ENCODE measurements at places on chromosomes 5 and 9.

GRCh38 chr9:69785757-69786156 lies 25.9 kb upstream of the PTAR1 start:
- DNase-seq = peak; percentile 49

DNA sequence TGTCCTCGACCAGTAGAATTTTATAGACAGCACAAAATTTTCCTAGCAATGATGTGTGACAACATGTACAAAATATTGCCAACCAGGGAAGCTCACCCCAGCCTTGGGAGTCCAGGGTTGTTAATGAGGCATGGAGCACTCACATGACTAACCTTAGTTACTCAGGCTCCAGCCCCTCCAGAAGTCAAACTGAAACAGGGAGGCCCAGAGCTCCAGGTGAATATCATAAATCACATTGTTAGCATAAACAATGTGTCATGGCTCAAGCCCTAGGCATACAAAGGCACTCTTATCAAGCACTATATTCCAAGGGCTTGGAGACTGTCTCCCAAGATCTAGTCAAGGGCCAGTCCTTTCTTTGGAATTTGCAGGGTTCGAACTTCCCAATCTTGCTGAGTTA lies 44.4 kb downstream of the TNFAIP8 start:
- no peak for DNase-seq

DNA sequence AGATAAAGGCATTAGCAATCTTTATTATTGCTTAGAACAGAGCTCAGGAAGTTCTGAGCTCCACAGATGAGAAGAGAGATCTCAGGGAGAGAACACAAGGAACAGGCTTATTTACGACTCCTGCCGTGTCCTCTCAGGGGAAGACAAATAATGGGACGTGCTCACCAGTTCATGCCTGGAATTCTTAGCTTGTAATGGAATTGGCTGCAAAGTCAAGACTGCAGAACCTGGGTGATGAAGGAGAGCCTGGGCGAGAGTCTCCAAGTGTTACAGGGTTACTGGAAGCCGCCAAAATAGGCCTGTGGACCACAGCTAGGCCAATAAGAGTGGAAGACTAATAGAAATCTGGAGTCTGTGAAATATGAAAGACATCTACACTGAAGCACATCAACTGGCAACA lies 174.5 kb upstream of the ADAMTSL1 start:
- no peak for DNase-seq

GRCh38 chr5:111252799-111253545 lies 28.8 kb downstream of the CAMK4 start:
- no peak for DNase-seq

DNA sequence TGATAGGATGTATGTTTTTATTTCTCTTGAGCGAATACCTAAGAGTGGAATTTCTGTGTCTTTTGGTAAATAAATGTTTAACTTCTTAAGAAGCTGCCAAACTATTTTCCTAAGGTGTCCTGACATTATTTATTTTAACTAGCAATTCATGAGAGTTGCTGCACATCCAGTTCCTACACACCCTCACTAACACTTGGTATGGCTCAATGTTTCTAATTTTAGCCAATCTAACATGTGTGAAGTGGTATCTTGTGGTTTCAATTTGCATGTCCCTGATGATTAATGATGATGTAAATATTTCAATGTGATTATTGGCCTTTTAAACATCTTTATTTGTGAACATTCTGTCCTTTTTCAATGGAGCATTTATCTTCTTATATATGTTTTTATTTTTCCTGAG lies 2095.5 kb upstream of the C9orf72 start:
- peak; percentile 28 for DNase-seq

DNA sequence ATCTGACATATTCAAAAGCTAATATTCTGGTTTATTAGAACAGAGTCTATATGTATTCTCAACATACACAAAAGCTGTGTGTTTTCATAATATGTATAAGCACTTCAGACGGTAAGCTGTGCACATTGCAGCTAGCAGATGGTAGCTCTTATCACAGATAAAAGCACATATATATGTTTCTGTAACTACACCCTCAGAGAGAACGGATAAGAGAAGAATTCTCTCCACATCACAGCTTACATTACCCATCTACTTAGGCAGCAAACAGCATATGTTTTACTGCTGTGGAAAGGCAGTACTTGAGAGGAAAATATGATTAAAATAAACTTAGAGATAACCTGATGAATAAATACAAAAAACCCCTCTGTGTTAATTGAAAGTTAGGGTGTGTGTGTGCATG lies 450.9 kb upstream of the ZNF608 start:
- no peak for DNase-seq

DNA sequence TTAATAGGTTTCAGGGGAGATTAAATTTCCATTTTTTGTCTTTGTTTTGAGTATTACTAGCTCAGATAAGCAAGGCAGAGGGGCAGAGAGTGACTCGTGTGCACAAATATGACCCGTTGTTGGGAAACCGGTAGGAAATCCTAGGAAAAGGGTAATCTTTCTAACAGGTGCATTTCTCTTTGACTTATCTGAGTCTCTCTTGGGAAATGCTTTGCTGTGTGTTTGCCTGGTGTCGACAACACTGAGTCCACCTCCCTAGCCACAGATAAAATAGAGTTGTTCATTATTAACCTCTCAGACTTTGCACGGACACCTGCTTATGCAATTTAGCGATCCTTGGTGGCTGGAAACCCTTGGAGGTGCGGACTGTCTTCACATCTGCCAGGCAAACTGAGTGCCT lies 164.2 kb downstream of the FGF1 start:
- no peak for DNase-seq

GRCh38 chr5:149731332-149731616 lies 1.2 kb downstream of the PPARGC1B start:
- no peak for DNase-seq

- DNase-seq = peak; percentile 30
Observed at GRCh38 chr5:141494761-141495452, 6.0 kb downstream of the PCDHGC5 start.

DNA sequence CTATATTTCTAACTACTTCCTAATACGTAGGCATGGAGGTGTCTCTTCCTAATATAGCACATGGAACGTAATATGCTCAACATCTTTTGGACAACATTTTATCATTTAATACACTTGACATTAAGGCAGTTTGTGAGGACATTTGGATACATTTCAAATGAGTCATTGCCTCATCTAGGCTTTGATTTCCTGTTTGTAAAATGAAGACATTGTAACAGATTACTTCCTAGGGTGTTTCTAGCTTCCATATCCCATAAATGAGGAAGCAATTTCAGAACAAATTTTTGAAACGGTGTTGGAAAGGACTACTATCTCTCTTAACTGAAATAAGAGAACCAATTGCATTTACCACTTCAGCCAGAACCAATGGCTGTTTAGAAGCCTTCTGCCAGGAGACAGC lies 38.7 kb downstream of the SLC28A3 start:
- peak; percentile 70 for DNase-seq

GRCh38 chr5:83553000-83553486 lies 81.5 kb downstream of the VCAN start:
- no peak for DNase-seq

DNA sequence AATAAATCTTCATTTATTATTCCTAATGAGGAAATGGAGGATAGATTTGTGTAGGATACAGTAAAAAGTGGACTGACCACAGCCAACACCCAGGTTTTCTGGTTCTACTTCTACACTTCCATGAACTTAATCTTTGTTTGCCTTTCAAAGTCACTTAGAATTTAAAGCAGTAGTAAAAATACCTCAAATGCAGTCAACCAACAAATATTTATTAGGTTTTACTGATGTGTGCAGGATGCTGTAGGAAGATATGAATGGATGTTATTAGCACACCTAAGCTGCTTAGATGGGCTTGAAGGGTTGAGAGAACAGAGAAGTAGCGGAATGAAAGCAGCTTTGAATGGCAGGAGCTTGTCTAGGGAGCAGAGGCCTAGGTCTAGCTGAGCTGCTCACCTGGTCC lies 201.1 kb downstream of the PALM2AKAP2 start:
- DNase-seq = no peak

- DNase-seq = no peak
Observed at GRCh38 chr9:93406371-93406770, 45.1 kb upstream of the FAM120A start.

GRCh38 chr9:78144663-78145377 lies 91.1 kb upstream of the CEP78 start:
- no peak for DNase-seq

DNA sequence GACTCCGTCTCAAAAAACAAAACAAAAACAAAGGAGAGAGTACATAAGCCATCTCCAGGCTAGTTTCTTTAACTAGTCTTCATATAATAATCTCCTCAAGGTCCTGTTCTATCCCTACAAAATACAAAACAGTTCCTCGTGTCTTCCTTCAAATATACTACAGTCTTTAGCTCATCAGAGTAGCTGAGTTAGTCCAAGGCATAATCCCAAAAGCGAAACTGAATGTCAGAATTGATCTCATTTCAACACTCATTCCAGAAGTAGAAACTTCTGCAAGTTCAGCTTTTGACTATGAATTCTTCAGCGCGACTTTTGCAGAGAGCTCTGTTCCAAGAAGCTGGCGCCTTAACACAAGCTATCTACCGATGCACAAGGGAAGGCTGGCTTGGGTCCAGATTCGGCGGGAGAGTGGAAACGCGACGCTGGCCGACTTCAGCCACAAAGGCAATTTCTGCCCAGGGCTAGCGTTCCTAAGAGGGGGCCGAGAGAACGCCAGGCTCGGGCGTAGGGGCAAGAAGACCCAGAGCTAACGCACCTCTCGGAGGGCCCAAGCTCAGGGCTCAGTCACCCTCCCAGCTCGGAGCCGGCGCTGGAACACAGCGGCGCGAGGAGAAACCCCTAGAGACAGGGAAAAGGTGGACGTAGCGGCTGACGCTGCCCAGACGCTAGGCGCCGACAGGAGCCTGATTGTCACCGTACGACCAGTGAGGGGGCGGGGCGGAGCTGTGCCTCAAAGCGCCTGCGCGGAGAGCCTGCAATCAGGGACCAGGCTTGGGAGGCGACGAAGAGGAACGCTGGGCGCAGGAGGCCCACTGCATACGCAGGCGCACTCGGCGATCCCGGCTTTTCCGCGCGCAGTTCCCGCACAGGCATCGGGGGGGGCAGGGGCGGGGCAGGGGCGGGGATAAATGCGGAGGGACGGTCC lies 469 bp upstream of the HSDL2 start:
- peak; percentile 99 for DNase-seq

DNA sequence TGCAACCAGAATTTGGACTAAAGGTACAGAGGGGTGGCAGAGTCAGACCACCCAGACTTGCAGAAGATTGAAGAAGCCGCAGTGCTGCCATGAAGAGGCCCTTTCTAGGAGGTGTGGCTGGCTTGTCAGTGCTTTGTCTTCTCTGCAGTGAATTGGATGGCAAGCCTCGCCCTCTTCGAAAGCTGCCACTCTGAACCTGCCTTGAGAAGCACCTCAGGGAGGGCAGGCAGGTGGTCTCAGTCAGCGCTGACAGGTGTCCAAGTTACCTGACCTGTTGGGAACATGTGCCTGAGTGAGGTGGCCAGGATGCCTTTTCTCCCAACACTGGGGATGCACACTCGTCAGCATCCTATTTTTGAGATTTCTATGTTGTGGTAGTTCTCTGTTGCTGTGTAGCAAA lies 6.2 kb downstream of the TENT4A start:
- DNase-seq = no peak

GRCh38 chr5:138884554-138884953 lies 9.4 kb upstream of the LRRTM2 start:
- no peak for DNase-seq

GRCh38 chr9:111063332-111063731 lies 25.1 kb upstream of the LPAR1 start:
- DNase-seq = no peak

DNA sequence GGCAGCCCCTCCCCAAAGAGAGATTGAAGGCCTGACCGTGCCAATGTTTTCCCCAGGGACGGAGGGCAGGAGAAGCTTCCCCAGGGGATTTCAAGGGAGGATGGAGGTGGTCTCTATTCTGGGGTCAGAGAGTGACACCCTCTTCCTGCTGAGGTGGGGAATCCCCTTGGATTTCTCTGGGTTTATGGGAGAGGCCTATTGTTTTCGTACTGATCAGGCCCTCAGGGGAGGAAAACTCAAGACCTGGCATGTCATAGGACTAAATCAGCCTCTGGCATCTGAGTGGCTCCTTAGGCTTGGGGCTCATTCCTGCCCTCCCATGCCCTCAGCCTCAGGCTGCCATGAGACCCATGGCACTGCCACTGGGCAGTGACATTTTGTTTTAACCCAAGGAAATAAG lies 44.6 kb downstream of the IRF1 start:
- DNase-seq = no peak

GRCh38 chr5:38780945-38781344 lies 64.9 kb upstream of the OSMR start:
- peak; percentile 96 for DNase-seq

GRCh38 chr9:37295796-37296195 lies 126.7 kb upstream of the GRHPR start:
- no peak for DNase-seq

DNA sequence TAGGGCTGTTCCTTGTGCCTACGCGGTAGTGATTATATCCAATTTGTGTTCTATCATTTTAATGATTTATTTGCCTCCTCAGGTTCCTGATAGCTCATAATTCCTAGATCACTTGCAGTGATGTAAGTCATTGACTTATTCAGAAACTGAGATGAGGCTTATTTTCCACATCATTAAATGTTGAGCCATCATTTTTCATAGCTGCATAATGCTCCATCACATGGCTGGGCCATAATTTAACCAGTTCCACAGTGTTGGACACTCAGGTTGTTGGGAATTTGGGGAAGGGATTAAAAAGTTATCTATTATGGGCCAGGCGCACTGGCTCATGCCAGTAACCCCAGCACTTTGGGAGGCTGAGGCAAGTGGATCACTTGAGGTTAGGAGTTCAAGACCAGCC lies 35.8 kb upstream of the HMCN2 start:
- DNase-seq = no peak

GRCh38 chr5:172805736-172806255 lies 28.3 kb upstream of the ERGIC1 start:
- no peak for DNase-seq

DNA sequence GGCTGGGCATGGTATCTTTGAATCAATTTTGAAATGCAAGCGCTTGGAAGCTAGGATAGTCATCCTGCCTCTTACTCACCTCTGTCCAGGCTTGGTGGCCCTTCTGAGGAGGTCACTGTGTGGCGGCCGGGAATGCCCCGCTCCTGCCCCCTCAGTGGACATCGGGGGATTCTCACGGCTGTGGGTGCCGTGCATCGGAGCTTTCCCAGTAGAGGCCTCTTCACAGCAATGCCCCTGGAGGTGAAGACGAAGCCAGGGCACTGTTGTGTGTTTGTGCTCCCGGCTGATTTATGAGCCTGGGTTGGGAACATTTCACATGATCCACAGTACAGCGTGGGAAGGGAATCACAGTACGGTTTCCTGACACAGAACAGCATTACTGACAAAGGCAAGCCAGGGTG lies 147.5 kb downstream of the NXNL2 start:
- DNase-seq = no peak

Measured in choroid plexus epithelial cell (primary cell).